ENCODE measurements at places on chromosomes 12 and 14.

- DNase-seq, result no peak
These were observed 399.4 kb downstream of the NELL2 start for GRCh38 chr12:44476683-44477082.

- DNase-seq, result no peak
These were observed 82.0 kb downstream of the CATSPERB start for GRCh38 chr14:91649930-91650329.

DNA sequence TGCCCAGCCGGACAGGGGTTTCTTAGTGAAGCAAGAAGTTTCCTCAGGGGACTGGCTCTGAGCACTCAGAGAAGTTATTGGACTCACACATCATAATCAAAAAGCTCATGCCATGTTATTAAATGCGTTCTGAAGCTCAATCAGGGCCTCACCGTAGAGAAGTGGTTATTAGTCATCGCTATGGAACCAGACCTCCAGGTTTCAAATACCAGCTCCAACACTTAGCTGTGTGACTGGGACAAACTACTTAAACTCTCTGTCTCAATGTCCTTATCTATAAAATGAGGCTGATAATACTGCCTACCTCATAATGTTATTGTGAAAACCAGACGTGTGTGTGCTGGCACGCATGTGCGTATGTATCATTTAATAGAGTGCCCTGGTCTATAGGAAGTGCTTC, 7.3 kb downstream of the STAT6 start:
- DNase-seq, result no peak

DNA sequence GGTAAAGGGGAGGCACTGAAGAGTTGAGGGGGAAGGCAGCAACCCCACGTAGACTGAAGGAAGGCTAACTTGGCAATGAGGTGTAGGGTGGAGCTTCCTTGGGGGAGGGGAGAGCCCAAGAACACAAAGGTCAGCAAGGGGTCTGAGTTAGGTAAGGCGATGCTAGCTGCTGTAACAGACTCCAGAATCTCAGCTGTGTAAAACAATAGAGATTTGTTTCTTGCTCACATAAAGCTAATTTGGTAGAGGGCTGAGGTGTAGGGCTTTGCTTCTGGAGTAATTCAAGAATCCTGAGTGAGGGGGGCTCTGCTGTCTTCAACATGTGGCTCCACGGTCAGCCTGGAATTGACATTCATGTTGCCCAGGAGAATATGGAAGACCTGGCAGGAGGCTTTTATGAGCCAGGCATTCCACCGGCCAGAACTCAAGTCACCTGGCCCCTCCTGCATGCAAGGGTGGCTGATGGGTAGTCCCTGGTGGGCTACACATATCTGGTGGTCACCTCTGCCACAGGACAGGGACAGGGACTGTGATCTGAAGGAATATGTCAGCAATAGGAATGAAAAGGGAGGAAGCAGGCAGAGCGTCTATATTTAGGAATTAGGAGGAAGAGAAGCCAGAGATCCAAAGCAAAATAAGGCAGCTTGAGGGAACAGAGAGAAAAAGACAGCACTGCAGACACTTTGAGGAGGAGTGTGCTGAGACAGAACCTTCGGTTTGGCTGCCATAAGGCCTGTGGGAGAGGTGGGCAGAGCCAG, 153.7 kb downstream of the ZFP36L1 start:
- no peak for DNase-seq

DNA sequence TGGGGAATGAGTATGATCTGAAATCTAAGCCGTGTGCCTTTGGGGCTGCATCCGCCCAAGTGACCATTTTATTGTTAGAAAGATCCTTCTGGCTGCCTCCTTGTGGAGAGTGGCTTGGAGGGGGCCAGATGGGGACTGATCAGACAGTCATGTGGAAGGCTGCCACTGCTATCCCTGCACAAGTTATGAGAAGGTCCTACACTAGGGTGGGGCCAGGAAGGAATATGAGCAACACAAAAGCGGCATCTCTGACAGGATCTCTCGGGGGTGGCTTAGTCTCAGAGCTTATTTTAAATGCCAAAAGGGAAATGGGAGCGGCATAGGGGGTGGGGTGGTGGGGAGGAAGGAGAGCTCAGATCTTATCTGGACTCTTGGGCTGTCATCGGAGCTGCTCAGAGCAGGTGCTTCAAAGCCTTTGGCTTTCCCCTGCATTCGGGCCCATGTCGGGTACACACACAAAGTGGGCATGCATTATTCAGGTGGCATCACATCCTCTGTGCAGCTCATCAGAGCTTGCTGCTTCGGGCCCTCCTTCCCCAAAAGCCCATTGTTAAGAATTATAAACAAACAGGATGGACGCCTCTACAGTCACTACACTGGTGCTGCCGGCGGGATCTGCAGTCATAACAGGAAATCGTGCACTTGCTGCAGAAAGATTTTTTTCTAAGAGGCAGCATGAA, 805.4 kb downstream of the VRK1 start:
- DNase-seq, result no peak

DNA sequence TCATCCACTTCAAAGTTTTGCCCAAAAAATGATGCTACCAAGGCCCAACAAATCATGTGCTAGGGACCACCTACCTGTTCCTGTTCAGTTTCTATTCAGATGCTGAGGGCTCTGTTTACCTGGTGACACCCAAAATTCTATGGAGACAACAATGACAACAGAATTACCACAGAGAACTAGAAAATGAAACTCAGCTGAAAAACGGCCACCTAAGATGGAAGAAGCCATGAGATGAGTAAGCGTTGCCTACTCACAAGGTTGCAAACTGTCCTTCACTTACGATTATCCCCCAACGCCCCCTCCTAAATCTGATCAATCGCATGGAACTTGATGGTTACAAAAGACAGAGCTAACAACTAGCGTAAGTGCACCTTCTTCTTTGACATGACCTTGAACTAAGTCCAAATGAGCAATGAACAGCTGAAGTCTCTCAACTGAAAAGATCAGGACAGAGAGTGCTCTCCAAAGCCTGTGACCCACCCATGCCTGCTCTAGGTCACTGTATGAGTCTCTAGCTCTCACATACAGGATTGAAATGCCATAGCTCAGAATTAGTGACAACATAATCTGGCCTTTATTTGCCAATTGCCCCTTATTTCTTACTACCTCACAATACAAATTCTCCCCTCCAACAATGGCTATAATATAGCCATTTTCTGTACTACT, at the start of gene RNASE11:
TSS of gene RNASE11 (minus strand) at position 513 of the 666 bp plus-strand sequence.
- no peak for DNase-seq

- no peak for DNase-seq
These were observed 317.1 kb downstream of the BCAT1 start for GRCh38 chr12:24631676-24632426.

DNA sequence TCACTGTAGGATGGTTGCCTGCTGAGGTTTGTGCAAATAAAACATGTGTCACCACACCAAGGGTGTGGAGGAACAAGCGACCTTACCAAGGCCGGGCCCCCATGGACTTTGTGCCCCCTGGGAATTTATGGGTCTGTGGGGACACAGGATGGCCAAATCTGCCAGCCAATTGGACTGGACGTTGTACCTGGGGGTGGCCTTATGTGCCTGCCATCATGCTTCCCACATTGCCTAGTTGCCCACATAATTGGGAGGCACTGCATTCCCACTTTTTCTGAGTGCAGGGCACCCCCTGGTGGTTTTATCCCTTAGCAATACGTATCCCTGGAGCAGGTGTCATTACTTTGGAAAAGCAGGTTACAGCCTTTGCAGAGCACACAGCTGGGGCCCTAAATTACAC, 92.6 kb upstream of the TMPO start:
- DNase-seq, result no peak

- no peak for DNase-seq
These were observed 121.9 kb downstream of the EMP1 start for GRCh38 chr12:13318231-13319015.

GRCh38 chr12:9796346-9796745, 30.9 kb upstream of the KLRF1 start:
- DNase-seq, result no peak

- no peak for DNase-seq
These were observed 2.6 kb downstream of the POMT2 start for GRCh38 chr14:77318006-77318553.

DNA sequence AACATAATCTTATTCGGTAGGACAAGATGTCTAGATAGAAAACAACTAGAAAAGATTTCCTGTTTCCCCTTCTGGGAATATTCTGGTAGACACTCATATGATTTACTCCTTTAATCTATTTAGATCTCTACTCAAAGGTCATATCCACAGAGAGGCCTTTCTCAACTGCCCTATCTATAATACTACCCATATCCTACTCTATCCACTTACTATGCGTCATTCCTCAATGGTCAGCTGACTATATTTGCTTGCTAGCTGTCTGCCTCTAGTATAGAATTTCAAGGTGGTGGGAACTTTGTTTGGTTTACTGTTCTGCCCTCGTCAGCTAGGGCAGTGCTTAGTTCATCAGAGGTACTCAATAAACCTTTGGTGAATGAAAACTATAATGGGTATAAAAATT, 157.8 kb upstream of the PKP2 start:
- DNase-seq, result no peak

DNA sequence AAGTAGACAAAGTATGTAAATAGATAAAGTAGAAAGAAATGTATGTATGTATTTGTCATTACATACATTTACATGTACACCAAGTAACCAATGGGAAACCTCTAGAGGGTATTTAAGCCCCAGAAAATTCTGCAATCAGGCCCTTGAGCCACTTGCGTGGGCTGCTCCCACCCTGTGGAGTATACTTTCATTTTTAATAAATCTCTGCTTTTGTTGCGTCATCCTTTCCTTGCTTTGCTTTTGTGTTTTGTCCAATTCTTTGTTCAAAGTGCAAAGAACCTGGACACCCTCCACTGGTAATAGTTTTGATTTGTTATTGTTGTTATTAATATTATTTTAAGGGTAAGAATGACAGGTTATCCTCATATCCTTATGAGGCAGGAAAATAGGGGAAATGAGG, 21.8 kb downstream of the CAPS2 start:
- DNase-seq, result no peak

DNA sequence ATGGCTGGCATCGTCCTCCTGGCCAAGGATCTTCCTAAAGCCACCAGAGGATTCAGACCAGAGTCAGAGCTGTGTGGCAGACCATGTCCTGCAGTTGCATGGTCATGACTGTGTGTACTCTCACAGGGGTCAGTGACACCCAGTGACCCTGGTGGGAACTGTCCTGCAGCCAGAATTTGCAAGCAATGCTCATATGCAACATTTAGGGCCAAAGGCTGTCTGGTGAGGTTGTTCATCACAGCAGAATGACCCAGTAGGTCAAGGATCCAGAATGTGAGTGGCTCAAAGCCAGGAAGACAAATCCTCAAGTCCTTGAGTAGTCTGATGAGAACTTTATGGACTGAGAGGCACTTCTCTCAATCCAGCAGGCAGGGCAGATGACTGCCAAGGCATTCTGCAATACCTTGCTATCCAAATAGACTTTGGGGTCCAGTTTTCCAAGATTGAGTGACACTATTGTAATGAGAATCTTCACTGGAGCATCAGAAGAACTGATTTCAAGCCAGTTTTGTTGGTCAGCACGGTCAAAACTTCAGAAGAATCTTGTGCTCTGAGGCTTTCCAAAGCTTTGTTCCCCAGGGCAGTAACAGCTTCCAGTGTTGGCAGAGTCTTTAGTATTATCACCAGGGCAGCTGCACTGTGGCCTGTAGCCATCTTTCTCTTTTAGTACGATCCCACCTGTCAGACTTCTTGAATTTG, 122.0 kb downstream of the PTCSC3 start:
- no peak for DNase-seq

DNA sequence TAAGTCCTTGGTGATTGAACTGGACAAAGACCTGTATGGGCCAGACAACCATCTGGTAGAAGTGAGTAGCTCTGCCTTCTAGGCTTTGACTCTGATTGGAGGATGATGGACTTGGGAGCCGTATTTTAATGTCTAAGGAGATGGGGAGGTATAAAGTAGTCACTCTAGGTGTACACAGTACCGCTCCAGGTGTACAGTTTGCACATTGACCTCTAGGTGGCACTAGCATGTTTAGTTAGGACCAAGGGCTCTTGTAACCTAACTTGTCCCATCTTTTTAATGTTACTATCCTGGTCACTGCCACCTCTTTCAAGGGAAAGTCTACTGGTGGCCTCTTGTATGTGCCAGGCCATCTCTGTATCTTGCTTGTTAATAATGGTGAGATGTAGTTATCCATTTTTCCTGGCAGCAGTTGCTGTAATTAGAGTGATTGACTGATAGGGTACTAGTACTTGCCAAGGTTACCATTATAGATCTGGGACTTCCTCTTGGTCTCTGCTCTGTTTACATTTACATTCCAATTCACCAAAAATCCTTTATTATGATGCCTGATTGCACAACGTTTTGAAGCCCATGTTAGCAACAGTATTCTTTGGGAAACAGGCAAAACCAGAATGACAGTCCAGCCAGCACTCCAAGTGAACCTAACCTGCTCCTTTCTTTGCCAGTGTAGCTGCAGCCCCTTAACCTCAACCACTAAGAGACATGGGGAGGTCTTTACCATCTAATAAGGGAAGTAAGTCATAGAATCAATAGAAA, 3.6 kb downstream of the SMARCD1 start:
- no peak for DNase-seq

DNA sequence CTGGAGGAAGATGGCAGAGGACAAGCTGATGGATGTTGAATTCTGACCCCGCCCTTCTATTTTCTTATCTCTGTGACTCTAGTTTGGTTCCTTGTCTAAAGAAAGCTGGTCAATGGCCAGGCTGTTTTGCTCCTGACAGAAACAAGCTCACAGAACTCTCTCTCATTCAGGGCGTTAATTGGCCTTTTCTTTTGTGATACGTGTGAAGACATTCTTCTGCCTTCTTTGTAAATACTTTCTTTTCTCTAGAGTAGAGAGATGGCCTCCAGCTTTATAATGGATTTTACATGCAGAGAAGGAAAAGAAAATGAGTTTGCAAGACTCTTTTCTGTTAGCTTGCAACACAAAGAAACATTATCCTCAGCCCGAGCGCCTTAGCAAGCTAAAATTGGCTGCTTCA, 492.2 kb upstream of the CCDC196 start:
- no peak for DNase-seq

- DNase-seq, result no peak
These were observed 264.7 kb downstream of the RAD51B start for GRCh38 chr14:68084256-68084655.

DNA sequence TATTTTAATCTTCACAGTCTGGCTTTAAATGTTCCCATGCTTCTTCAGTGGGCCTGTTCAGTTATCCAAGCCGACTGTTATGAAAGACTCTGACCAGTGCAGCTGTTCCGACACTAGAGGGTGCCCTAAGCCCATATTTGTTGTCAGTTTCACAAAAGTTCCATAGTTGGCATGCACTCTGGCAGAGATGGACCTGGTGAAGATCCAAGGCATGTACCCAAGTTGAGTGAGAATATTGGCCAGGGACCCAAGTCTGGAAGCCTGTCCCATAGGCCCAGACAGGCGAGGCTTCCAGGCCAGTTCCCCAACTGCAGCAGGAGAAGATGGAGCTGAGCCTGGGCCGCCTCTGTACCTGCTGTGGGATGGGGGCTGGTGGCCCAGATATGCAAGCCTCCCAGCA, 27.4 kb upstream of the GUCY2C start:
- DNase-seq, result peak; percentile 65

GRCh38 chr12:21413369-21414277, 23.8 kb upstream of the PYROXD1 start:
- no peak for DNase-seq

All from ascending aorta (tissue), 2 donors.